ENCODE measurements at places on chromosomes 7 and 10.

DNA sequence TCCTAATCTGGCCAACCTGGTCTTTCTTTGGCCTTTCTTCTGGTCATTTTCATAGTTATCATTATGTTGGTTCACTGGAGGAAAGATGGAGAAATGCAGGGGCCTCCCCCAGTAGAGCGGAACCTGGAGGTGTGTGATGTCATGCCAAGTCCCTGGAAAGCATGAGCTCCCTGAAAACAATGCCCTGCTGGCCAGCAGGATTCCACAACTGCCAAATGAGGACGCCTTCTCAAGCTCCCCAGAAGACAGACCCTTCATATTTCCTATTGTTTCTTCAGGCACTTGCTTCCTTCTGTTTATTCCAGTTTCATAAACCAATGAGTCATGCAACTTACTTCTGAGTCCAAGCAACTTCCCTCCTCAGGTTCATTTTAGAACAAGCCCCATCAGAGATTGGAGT is 339.0 kb downstream of the GATA3 start:
- no peak for DNase-seq

GRCh38 chr7:142868188-142868985 is 13.5 kb downstream of the EPHB6 start:
- DNase-seq, result no peak

- no peak for DNase-seq
These were observed 630.0 kb upstream of the FOXK1 start for GRCh38 chr7:4052130-4052529.

- no peak for DNase-seq
These were observed 265.2 kb upstream of the SP8 start for GRCh38 chr7:21051865-21052264.

DNA sequence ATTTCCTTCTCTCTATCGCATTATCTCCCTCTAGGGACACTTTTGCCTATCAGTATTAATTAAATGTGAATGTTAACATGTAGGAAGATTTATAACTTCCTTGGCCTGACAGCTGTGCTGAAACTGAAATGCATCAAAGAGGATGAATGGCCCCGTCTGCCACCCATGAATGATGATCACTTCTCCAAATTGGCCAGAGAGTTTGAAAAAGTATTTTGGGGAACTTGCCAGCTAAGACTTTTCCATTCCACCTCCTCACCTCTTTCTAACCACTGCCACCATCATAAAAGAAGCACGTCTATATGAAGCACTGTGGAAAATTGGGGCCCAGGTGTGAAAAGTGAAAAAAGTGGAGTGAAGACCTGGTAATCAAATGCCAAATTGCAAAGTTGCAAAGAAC is 25.4 kb upstream of the ST8SIA6 start:
- DNase-seq, result no peak

- DNase-seq, result no peak
These were observed 217.1 kb downstream of the NRG3 start for GRCh38 chr10:82092111-82092510.

DNA sequence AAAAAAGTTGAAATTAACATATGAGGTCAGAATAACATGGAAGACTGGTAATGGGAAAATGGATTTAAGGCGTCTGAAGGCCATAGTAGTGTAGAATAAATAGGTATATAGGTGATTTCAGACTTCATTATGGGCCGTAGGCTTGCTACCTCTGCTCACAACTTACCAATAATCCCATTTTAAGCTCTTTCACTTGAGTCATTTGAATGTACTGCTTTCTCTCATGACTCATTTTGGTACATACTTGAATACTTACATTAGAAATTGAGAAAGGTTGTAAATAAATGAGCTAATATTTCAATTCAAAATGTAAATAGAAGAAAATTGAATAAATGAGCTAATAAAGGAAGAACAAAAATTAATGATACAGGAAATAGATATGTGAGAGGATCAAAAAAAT is 42.2 kb upstream of the NEUROD6 start:
- DNase-seq, result no peak

DNA sequence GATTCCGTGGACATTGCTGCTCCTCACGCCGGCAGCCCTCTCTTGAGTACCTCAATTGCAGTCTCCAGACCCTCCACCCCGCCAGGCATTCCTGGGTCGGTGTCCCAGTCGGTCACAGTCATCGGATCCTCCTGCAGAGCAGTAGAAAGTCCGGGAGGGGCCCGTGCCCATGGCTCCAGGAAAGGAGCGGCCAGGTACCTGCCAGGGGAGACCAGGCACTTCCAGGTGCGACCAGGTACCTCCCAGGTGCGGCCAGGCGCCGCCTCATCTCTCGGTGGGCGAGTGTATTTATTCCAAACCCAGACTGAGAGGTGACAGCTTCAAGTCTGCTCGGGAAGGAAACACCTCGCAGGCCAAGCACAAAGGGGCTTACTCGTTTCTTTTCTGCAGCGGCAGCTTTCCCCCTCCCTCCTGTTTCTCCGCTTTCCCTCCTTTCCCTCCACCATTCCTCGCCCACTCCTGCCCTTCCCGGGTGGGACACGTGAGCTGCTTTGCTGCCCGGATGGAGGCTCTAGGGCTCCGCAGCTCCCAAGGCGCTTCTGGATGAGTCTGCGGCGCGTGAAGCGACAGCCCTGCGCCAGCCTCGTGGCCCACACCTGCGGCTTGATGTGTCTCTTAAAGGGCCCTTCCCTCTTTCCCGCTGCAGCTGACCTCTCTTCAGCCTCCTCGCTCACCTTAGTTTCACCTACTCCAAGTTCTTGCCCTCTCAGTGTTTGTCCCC is 39.4 kb upstream of the AGK start:
- no peak for DNase-seq

DNA sequence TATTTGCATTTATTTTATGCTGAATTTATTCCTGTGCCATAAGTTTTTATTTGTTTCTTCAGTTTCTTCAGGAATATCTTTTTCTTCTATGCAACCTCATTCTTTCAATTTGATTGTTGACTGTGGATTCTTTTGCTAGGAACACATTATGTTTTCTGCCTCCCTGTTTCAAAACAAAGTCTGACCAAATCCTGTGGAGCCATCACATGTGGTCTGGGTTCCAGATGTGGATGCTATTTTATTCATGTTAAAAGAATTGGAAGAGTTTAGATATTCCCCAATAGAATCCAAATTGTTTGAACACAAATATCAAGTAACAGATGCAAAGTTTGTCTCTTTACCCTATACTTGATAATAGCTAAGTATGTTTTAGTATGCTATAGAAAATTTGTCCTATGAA is 56.8 kb upstream of the LRRC17 start:
- no peak for DNase-seq

DNA sequence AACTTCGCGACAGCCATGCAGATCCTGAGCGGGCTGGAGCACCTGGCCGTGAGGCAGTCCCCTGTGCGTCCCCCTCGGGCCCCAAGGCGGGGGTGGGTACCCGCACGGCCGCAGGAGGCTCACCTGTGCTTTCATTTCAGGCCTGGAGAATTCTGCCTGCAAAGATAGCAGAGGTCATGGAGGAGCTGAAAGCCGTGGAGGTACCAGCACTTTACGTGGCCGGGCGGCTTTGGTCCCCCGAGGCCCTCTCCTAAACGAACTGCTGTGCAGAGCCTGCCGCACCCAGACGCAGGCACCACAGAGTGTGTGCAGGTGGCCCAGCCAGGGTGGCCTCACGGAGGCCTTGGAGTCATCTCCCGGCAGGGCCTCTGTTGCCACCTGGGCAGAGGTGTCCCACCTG is 11.1 kb upstream of the UTF1 start:
- DNase-seq, result no peak

- DNase-seq, result no peak
These were observed 22.2 kb upstream of the UNCX start for GRCh38 chr7:1210321-1210978.

DNA sequence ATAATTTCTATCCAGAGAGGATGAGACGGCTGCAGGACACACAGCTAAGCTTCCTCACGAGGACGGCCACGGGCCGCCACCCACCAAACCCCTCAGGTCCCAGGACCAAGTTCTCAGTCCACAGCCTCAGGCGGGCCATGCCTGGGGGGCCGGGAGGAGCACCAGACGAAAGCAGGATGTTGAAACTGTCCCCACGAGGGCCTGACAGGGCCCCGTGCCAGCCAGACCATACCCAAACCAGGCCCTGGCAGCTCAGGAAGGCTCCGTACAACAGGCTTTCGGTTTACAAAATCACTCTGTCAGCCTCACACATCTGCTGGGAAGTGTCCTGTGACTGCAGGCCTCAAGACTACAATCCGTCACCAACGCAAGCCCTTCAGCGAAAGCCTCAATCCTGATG is 14.5 kb downstream of the TUBGCP2 start:
- no peak for DNase-seq

DNA sequence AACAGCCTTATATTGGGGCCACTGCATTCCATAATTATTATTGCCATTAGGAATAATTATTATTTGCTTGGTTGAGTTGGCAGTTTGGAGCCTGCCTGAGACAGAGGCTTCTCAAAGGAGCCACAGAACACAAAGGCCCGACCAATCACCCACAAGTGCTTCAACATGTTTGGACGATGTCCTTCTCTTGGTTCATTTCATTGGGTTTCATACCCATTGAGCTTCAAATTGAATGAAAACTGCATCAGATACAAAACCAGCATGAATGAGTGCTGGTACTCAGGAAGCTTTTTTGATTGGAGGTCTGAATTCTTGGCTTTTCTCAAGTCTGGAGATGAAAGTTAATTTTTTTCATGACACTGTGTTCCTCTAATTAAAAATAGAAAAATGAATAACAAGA is 168.3 kb downstream of the CREB5 start:
- no peak for DNase-seq

- no peak for DNase-seq
These were observed 53.0 kb upstream of the OPALIN start for GRCh38 chr10:96411716-96412320.

GRCh38 chr7:5348134-5349004 is 65.6 kb downstream of the SLC29A4 start:
- DNase-seq, result no peak

DNA sequence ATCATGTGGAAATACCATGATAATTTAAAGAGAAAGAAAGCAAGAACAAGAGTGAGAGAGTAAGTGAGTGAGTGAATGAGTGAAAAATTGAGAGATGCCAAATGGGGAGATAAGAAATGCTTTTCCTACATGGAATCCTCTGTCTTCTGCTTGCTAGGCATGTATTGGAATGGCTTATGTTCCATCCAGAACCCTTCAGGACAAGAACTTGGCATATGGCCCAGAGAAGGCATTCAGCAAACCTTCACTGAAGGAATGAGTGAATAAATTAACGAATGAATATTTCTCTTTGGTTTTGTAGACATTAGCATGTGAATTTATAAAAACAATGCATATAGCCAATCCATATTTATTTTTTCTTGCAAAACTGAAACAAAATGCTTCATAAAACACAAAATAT is 162.2 kb downstream of the LRRTM3 start:
- DNase-seq, result no peak

DNA sequence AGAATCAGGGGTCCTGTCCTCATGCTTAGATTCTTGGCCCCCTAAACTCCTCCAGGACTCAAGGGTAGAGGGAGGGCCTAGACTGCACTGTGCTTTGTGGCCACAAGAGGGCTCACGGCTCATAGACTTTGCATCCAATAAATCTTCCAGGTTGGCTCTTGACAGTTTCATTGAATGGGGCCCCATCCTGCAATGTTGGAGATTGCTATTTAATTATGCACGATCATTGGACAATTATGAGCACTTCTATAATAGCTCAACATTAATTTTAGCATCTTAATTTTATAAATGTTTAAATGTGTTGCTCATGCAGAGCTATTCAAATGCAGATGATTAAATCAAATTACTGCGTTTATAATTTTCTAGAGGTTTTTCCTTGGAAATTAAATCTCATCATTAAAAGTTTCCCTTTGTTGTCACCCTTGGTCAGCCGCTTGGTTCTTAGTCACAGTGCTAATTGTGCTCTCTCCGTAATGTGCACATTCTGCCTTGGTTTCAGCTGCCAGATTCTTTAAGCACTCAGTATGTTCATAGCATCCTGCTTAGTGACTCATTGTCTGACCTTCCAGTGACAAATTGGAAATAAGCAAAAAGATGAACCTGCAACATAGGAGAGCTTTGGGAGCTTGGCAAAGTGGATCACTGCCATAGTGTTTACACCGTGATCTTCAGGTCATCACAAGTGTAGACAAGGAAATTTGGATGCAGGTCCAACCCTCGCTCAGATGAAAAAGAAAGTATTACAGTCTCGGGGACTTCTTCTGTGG is 33.4 kb upstream of the PLPP4 start:
- no peak for DNase-seq

- no peak for DNase-seq
These were observed 356.2 kb upstream of the NFE2L3 start for GRCh38 chr7:25795824-25796235.

DNA sequence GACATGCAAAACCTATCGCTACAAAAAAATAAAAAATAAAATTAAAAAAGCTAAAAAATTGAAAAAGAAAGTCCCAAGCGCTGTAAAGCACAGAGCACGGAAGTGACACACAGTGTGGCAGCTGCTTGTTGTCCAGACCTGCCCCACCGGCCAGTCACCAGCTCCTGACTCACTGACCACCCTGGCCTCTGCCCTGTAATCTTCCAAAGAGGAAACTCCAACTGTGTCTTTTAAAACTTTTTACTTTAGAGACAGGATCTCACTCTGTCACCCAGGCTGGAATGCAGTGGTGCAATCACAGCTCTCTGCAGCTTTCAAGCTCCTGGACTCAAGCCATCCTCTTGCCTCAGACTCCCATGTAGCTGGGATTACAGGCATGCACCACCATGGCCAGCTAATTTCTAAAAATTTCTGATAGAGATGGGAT is 23.6 kb downstream of the GNA12 start:
- DNase-seq, result no peak

DNA sequence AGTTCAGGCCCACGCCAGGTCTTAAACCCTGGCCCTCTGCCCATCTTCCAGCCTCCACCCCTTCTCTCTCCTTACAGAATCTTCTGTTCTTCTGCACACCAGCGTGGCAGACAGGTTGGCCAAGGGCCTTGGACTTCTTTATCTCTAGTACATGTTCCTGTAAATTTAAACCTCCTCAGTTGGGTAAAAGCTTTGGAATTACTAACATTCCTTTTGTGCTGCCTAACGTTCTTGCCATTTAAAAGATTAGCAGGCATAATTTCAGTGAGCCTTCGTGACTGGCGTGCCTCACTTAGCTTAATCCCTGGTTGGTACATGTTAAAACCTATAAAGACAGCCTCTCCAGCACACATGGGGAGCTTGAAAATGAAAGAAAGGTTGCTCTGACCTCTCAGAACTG is 192.2 kb downstream of the CUX1 start:
- no peak for DNase-seq

DNA sequence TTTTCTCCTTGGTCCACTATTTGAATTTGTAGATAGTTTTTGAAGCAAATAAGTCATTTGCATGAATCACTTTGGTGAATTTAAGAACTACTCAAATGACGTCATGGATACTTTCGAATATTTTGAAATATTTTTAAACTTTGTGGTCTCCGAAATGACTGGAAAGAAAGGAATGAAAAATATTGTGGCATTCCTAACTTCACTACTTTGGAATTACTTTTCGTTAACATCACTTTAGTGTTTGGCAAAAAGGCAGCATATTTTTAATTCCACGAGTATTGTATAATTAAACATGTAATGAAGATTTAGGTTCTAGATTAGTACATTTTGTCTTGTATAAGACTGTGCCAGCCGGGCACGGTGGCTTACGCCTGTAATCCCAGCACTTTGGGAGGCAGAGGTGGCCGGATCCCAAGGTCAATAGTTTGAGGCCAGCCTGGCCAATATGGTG is 35.3 kb upstream of the ZRANB1 start:
- DNase-seq, result no peak

GRCh38 chr7:99047526-99048077 is 96.3 kb downstream of the SMURF1 start:
- no peak for DNase-seq

- no peak for DNase-seq
These were observed 64.0 kb downstream of the DMBT1 start for GRCh38 chr10:122624546-122624945.

- no peak for DNase-seq
These were observed 9.8 kb downstream of the SLC13A4 start for GRCh38 chr7:135718219-135718618.
